Activated CD4-positive, alpha-beta T cell treated with anti-CD3 and anti-CD28 coated beads, Interleukin-2, amount 10 ng/mL, durations not matched to agents 24 days and 14 days (primary cell): ENCODE measurements at places on chromosomes 5 and 9. TPM values are rescaled to one million over a fixed set of nuclear protein-coding genes. Genes with fewer than 3 reads are reported as not detected.

DNA sequence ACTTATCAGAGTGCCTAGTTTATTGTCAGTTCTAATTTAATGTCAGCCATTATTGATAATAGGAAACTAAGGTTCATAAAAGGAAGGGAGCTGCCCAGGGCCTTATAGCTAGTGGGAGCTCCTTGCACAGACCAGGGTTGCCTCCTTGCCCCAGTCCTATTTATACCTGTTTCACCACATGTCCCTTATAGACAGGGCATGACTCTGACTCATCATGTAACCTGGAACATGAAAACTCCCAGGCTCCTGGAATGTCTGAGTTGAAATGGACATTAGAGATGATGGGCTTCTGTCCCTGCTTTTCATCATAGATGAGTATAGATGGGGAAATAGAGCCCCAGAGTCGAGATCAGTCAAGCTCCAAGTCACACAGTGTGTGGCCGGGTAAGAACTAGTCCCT lies 21.1 kb downstream of the FAT2 start:
- H3K27me3 ChIP-seq, result peaks cover 3% of the 10 kb centered on the region
- no peak for DNase-seq
- H3K4me3 ChIP-seq, result no peak overlapping the region
- no peak overlapping the region for H3K27ac ChIP-seq
- H3K36me3 ChIP-seq, result no peaks in the 10 kb centered on the region

- no peaks in the 10 kb centered on the region for H3K36me3 ChIP-seq
- H3K4me3 ChIP-seq, result no peak overlapping the region
- no peak for DNase-seq
- H3K27ac ChIP-seq, result no peak overlapping the region
- no peaks in the 10 kb centered on the region for H3K27me3 ChIP-seq
Measured at GRCh38 chr9:1217076-1217475, 166.9 kb downstream of the DMRT2 start.

Gene MOB3B
- total RNA-seq, result 0.82 and 1.1 TPM in 2 replicates

Gene SCGB3A2
- total RNA-seq, result not detected in 2 replicates

GRCh38 chr5:122371511-122372151 lies 59.6 kb downstream of the SNCAIP start:
- H3K4me1 ChIP-seq, result no peaks in the 10 kb centered on the region
- H3K36me3 ChIP-seq, result no peaks in the 10 kb centered on the region
- DNase-seq, result no peak

- H3K27me3 ChIP-seq, result no peaks in the 10 kb centered on the region
- no peak overlapping the region for H3K27ac ChIP-seq
- H3K4me3 ChIP-seq, result no peak overlapping the region
- no peaks in the 10 kb centered on the region for H3K4me1 ChIP-seq
Measured at GRCh38 chr5:12125895-12126294, 221.6 kb upstream of the CTNND2 start.
